ENCODE measurements at places on chromosomes 7 and 10.

GRCh38 chr7:133081119-133081598 is 731 bp downstream of the CHCHD3 start:
- DNase-seq, result no peak

DNA sequence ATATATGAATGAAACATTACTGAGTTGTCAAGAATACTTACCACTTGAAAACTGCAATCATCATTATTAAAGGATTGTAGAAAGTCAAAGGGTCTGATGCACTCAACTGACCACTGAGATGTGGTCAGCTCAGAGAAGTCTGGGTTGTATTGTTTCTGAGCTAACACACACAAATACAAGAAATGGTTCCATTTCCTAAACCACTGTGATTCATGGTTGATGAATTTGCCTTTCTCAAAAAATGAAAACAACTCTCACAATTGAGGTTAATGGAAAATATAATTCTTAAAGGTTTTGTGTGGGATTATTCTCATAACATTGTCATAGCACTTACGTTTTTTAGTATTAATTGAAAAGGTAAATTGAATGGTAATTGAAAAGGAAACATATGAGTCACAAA is 45.6 kb upstream of the TAS2R16 start:
- DNase-seq, result no peak

DNA sequence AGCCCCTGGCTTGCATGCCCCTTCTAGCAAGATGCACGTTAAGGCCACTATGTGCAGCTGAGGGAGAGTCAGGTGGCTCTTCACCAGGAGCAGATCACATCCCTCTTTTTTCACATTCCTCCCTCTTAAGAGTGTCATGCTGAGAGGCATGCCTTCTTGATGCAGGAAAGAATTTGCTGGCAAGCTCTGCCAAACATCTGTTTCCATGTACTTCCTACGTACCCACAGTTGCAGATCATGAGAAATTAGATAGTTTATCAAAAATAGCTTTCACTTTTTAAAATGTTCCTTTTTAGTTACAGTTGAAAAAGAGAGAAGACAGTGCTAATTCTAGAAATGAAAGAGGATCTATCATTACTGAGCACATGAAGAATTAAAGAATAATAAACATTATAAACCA is 79.7 kb upstream of the ZNF722 start:
- no peak for DNase-seq

- DNase-seq, result no peak
Measured at GRCh38 chr10:104440221-104440620, 86.6 kb downstream of the CFAP58 start.

DNA sequence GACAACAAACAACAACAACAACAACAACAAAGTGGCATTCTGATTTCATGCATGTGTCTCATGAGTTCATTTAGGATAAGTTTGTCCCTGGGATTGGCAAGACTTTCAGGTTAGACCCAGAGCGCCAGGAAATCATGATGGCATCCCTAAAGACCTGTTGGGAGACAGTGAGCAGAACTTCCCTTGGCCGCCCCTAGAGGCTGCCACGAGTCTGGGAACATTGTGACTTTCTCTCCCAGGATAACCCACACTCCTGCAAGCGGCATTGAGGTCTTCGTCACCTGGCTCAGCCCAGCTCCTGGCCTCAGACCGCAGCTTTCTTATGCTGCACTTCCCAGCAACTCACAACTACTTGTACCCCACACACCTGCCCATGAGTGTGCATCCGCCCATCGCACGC is 80.5 kb upstream of the RNF32 start:
- no peak for DNase-seq

GRCh38 chr10:44978570-44979280 is at the start of gene DEPP1:
TSS of gene DEPP1 (minus strand) at chr10:44978809. CDS start at chr10:44978030, 779 bp downstream.
- peak; percentile 70 for DNase-seq

- DNase-seq, result no peak
Measured at GRCh38 chr10:64086083-64086767, 565.0 kb downstream of the REEP3 start.
